Stimulated activated CD4-positive, alpha-beta T cell treated with anti-CD3 and anti-CD28 coated beads, Interleukin-4, amount 100 ng/mL, for 1 hour (primary cell): ENCODE measurements at places on chromosomes 12 and 14.

DNA sequence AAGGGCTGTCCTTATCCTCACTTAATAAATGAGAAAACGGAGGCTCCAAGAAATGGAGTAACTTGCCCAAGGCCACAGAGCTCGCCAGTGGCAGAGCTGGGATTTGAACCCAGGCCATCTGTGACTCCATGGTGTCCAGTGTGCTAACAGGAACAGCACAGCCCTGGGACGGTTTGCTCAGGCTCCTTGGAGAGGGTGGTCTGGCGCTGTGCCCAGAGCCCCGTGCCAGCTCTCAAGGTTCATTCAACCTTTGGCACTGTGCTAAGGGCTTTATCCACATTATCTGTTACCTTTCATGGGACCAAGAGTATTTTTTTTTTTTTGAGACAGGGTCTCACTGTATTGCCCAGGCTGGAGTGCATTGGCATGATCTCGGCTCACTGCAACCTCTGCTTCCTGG, 8.1 kb downstream of the DAO start:
- DNase-seq: no peak

DNA sequence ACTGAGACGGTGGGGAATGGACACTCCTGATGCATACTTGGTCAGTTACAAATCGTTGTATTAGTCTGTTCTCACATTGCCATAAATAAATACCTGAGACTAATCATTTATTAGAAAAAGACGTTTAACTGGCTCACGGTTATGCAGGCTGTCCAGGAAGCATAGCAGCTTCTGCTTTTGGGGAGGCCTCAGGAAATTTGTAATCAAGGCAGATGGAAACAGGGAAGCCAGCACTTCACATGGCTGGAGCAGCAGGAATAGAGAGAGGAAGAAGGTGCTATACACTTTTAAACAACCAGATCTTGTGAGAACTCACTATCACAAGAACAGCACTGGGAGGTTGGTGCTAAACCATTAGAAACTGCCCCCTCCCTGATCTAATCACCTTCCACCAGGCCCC, 418.2 kb downstream of the FLRT2 start:
- no peak for DNase-seq

DNA sequence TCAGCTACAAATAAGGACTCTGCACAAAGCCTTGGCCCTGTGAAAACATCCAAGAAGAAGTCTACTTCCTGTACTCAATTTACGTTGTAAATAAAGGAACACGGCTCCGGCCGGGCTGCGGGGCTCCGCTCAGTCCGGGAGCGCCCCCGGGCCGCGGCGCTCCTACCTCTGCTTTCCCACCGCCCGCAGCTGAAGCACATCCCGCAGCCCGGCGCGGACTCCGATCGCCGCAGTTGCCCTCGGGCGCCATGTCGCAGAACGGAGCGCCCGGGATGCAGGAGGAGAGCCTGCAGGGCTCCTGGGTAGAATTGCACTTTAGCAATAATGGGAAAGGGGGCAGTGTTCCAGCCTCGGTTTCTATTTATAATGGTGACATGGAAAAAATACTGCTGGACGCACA, 502.3 kb upstream of the FOXG1 start:
- no peak for DNase-seq

DNA sequence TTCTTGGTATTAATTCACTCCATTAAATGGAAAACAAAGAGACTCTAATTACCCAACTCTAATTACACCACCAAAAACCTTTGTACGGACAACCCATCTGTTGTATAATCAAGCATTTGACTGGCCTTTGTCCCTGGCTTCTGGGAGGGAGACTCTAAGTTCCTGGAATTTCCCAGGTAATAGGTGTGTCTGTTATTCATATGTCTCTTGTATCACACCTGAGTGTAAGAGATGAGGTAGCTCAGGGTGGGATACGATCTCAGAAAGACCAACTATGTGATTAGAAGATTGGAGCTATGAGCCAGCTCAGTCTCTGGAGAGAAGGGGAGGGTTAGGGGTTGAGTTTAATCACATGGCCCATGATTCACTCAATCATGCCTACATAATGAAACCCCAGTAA, 94.7 kb upstream of the PLXNC1 start:
- DNase-seq: no peak

DNA sequence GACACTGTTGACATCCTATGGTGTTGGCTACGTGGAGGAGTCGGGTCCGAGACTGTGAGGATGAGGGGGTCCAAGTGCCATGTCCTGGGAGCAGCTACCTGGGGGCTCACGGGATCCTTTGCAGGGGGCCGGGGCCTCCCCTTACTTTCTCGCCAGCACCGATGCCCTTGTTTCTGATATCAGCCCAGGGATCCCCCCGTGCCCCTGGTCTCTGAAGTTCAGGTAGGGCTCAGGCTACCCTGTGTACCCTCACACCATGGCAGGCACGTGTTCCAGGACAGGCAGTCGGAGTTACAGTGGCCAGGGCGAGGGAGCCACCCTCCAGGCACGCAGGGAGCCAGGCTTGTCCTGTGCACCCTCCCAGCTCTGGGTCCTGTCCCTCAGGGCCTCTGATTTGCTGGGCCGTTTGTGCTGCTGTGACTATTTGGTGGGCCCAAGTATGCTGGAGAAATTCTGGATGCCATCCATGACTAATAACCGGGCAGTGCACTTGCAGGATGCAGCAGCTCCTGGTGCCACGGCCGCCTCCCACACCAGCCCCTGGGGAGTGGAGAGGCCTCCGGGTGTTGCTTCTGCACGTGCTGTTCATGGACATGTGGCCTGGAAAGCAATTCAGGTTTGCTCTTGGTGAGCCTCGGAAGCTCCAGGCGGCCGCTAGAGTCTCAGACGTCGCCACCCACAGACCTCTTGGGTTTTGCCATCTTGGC, 93.1 kb upstream of the SFSWAP start:
- no peak for DNase-seq

GRCh38 chr14:103314496-103315277, 19.4 kb upstream of the EIF5 start:
- DNase-seq: no peak

- no peak for DNase-seq
Measured at GRCh38 chr12:19915392-19916195, 452.7 kb upstream of the PDE3A start.
